AG09319 (cell line): ENCODE measurements at places on chromosomes 6 and 20.
A peak's percentile ranks its signal among the peaks of the same experiment; 100 is the strongest.

- DNase-seq, result no peak
Measured at GRCh38 chr6:73505142-73505541, 15.7 kb downstream of the EEF1A1 start.

- no peak for DNase-seq
Measured at GRCh38 chr20:17493173-17493572, 38.0 kb downstream of the BFSP1 start.

- no peak for DNase-seq
Measured at GRCh38 chr20:63226042-63226943, 9.4 kb upstream of the BIRC7 start.

GRCh38 chr6:90521955-90522354, 64.9 kb downstream of the MAP3K7 start:
- DNase-seq, result no peak

- no peak for DNase-seq
Measured at GRCh38 chr20:53517146-53517545, 76.5 kb downstream of the ZNF217 start.

DNA sequence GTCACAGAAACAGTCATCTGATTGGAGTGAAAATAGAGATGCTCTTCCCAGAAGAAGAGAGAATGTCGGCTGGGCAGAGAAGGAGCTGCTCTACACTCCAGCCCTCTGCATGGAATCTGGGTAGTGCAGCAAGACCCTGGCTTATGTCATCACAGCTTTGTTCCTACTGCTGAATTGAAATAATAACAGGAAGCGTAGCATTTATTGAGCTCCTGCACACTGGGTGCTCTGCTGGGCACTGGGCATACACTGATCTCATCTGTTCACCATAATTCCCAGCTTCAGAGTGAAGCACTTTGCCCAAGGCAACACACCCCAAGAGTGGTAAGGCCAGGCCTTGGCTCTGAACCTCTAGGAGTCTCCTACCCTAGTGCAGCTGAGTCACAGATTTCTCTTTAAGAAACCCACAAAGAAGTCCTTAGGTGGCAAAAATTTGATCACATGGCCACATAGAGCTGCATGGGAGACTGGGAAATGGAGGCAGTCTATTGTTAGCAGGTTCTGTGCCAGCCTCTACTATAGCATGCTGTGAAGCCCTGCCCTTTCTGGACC, 3.9 kb upstream of the SDCBP2 start:
- DNase-seq, result no peak

DNA sequence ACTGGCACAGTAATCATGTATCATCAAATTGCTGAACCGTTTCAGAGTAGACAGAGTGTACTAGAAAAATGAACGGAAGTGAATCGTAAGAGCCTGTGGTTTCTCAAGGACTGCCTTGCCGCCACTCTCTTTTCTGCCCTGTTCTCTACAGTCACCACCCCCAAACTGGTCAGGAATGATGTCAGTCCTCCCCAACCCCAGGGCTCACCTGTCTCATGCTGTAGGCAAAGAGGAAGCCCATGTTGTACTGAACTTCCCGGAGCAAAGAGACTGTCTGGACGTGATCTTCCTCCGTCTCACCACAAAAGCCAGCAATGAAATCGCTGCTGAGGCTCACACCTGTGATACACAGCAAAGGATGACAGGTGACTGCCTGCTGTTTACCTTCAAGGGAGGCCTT, 31.0 kb downstream of the CDK5RAP1 start:
- no peak for DNase-seq

DNA sequence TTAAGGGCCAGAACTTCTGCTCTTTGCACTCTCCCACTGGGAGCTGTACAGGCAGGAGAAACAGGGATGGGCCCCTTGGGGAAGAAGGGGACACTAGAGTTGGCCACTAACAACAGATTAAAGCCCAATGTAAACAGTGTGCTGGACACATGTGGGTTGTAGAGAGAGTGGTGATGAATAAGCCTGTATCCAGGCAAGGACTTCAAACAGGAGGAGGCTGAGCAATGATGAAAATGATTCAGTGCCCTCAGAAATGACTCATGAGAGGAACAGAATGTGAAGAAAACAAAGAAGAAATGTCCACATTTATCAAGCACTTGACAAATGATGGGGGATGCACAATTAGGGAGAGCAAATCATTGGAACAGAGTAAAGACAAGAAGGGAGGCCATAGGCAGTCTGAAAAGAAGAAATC, 242.3 kb downstream of the TBX18 start:
- peak; percentile 36 for DNase-seq

DNA sequence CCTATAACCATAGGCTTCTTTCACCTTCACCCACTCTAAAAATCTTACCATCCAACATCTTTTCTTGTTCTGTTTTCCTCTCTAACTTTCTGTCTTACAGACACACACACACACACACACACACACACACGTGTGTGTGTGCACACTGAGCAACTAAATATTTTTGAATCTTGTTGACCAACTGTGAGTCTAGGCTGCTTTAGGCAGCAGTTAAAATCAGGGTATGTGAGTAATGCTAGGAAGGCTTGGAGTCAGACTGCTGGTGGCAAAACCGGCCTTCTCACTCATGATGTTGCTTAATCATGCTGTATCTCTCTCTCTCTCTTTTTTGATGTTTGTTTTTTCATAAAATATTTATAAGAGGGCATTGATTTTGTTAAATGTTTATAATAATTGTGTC, 103.1 kb upstream of the TBX18 start:
- no peak for DNase-seq

DNA sequence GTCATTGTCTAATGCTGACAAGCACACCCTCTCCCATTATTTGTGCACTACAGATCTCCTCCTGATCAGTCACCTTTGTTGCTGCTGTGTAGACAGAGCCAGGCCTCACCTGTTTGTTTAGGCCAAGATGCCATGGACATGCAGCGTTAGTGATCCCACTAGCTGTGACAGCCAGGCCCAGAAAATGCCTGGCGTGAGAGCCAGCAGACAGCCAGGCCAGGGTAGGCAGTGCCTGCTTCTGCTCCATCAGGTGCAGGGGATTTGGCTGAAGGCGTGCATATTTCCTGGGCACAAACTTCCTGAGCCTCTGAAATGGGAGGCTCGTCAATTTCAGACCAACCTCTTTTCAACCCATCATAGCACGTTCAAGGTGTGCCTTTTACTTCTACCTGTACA, 27.3 kb downstream of the MANBAL start:
- no peak for DNase-seq

- DNase-seq, result no peak
Measured at GRCh38 chr20:59221049-59221706, 57.6 kb downstream of the ZNF831 start.
